Cerebellum (tissue), 4 donors: ENCODE measurements at places on chromosomes 6 and 20.

- no peak for DNase-seq
Measured at GRCh38 chr20:25056690-25057233, 1.2 kb downstream of the ACSS1 start.

- DNase-seq = no peak
Measured at GRCh38 chr6:136763716-136764516, 28.4 kb downstream of the MAP3K5 start.

DNA sequence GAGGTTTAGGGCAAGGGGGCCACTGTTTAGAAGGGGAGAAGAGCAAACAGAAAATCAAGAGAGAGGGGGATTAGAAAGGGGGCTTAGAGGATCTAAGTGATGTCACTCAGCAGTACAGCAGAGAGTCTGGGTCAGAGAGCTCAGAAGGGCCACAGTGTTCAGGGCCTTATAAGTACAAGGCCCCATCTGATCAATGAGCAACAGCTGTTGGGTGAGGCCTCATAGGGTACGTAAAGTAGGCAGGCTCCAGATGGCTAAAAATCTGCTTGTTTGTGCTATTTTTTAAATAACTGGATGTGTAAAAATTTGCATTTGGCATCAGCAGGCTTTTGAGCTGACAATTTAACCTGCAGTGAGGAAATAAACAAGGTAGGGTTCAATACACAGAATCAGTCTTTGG lies 149.8 kb downstream of the SH3BGRL2 start:
- no peak for DNase-seq

DNA sequence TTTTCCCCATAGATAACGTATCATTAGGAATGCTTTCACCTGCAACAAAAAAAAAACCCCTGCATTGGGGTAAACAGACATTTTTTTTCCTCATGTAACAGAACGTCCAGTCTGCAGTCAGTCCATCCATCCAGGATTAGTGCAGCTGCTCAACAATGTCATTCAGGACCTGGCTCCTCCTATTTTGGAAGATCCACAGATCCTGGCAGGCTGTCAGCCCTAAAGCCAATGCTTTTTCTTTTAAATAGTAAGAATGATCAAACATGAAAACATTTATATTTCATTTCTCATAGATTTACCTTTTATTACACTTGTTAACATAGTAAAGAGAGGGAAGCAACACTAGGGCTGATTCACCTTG lies 116.5 kb upstream of the CCDC28A start:
- no peak for DNase-seq

DNA sequence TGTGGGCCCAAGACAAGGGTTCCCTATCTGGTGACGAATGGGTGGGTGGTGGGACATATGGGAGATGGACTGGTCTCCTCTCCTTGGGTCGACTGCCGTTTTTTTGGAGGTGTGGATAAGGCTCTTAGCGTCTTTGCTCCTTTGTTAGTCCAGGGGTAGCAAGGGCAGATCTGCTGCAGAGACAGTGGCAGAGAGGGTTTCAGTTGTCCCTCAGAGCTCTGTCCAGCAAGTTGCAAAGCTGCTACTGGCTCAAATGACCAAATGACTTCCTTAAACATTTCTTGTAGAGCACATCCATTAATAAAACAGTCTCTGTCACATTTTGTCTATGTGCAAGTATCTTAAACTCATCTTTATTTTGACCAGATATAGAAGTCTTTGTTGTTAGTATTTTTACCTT lies 508.0 kb upstream of the ADGRB3 start:
- no peak for DNase-seq

- DNase-seq = no peak
Measured at GRCh38 chr6:54802775-54803634, 43.6 kb upstream of the FAM83B start.

DNA sequence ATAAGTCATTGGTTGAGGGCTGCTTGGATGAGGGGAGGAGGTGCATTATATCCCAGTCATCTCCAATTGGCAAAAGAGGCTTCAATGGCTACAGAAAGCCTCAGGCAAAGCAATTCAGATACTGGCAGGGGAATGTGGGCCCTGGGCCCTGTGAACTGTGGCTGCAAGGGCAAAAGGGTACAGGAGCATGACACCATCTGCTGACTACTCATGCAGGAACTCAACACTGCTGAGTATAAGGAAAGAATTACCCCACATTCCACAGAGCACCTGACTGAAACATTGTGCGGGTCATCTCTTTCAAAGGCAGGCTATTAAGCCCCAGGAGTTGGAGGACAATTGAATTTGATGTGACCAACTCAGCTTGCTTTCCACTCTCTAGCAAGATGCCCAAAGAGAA lies 92.1 kb upstream of the SPTLC3 start:
- no peak for DNase-seq

DNA sequence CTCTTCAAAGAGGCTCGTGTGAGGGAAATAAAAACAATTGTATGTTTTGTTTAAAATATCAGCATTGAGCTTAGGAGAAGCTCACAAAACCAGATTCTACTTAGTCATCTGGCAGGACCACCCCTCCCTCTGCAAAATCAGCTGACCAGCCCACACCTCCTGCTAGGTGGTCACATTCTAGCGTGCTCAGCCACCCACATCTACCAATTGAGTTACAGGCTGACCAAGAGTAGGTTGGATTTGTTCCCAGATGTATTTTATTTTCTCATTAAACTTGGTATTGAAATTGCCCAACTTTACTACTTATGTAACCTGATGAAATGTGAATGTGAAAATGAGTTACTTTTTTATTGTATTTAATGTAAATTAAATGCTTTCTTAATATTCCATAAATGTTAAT lies 56.2 kb downstream of the SLC22A2 start:
- no peak for DNase-seq
